ENCODE measurements at places on chromosomes 6 and 20. TPM values are rescaled to one million over a fixed set of nuclear protein-coding genes. Genes with fewer than 3 reads are reported as not detected.

- no peak for DNase-seq
Measured at GRCh38 chr6:167855825-167856425, 29.2 kb downstream of the AFDN start.

The NUS1 gene
- 23.2 TPM for total RNA-seq

The PTPRK gene
- 45.7 TPM for total RNA-seq

GRCh38 chr20:22771706-22772105, 187.3 kb upstream of the FOXA2 start:
- DNase-seq, result no peak

DNA sequence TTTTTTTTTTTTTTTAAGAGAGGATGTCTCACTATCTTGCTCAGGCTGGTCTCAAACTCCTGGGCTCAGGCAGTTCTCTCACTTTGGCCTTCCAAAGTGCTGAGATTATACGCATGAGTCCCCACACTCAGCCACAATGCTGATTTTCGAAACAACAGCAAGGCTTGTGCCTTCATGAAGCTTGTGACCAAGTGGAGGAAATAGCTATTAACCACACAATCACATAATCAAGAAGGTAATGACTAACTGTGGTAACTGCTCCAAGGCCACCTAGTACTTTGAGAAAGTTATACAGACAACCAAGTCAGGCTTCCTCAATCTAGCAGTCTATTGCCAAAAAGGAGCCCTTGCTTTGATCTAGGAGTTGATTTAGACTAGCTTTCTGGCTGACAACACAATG, 46.3 kb downstream of the SOD2 start:
- no peak for DNase-seq

The TTLL9 gene
- total RNA-seq, result 0.19 TPM

The CD93 gene
- 25.6 TPM for total RNA-seq

DNA sequence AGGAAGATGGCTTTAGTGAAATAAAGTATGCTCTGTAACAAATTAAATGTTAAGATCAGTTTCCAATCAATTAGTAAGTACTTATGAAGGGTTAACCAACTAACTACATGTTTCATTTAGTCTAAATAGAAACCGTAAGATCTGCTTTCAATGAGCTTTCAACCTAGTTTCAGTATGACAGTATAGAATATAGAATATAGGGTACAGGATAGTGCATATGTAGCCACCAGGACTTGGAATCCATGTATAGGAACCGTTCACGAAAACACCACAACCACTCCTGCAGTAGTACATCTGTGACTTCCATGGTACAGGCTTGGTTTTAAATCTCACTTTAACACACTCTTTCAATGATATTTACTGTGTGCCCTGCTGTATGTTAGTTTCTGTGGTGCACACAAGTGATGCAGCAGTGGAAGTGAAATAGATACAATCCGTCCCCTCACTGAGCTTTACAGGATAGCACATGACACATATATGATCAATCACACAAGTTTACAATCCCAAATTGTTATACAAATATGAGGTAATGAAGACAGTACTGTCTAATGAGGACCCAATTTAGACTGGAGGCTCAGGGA, 479.7 kb upstream of the MARCKS start:
- no peak for DNase-seq

The MYT1 gene
- 1.2 TPM for total RNA-seq

- DNase-seq, result no peak
Measured at GRCh38 chr6:139909992-139910391, 535.5 kb upstream of the CITED2 start.

DNA sequence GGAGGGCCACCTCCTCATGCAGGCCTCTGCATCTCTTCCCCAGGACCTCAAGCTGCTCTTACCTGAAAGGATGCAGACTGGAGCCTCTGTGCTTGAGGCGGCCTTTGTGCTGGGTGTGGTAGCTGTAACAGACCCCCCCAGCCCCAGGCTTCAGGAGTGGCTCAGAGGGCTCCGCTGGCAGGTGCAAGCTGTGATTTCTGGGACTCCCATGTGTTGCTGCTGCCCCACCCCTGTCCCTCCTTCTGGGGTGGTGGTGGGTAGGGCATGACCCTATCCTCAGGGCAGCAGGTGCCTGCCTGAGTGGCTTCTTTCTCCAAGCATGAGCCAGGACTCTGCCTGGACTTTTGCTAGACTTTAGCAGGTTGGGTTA, 121.2 kb downstream of the SULF2 start:
- DNase-seq, result no peak

The RBL1 gene
- 3.0 TPM for total RNA-seq

GRCh38 chr20:31698243-31698802, 24.3 kb downstream of the BCL2L1 start:
- no peak for DNase-seq

DNA sequence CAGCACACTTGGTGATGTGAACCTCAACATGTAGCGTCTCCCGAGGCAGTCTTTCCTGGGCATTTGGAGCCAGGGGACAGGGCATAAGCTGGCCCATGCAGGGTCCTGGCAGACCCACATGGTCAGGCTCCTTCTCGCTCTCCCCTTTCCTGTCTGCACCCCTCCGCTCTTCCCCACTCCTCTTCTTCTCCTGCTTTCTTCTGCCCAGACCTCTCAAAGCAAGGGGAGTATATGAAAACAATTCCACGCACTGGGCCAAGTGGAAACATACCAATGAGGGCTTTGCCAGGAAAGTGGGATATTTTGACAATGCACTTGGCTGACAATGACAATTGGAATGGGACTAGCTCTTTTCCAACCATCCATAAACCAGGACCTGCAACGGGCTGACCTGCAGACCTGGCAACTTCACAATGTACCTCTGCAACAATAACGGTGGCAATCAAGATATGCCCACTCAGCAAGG, 58.9 kb upstream of the TRAF3IP2 start:
- peak; percentile 38 for DNase-seq

GRCh38 chr20:18224968-18225568, 63.3 kb upstream of the ZNF133 start:
- DNase-seq, result peak; percentile 42

The PRDM1 gene
- 1.4 TPM for total RNA-seq
